ENCODE measurements at places on chromosomes 3 and 15.

- DNase-seq = peak; percentile 69
Measured at GRCh38 chr15:99104788-99105513, at the start of gene SYNM. TSS of gene SYNM (plus strand) at chr15:99105080. CDS start at chr15:99105200, 120 bp downstream.

DNA sequence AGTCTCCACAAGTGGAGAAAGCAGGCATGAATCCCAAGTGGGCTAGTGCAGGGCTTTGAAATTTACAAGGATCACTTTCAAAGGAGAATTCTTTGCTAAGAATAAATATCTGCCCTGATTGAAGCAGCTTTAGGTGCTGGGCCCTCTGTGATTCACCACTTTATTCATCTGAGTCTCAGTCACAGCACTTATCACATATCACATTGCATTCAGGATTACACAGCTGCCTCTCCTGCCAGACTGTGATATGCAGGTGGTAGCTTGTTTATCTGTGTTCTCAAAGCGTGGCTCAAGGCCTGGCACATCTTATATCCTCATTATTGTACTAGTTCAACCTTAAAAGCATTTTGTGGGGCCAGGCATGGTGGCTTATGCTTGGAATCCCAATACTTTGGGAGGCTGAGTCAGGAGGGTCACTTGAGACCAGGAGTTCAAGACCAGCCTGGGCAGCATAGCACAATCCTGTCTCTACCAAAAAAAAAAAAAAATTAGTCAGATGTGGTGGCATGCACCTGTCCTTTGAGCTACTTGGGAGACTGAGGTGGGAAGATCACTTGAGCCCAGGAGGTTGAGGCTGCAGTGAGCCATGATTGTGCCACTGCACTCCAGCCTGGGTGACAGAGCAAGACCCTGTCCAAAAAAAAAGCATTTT is 156.9 kb upstream of the EIF1B start:
- peak; percentile 85 for DNase-seq

DNA sequence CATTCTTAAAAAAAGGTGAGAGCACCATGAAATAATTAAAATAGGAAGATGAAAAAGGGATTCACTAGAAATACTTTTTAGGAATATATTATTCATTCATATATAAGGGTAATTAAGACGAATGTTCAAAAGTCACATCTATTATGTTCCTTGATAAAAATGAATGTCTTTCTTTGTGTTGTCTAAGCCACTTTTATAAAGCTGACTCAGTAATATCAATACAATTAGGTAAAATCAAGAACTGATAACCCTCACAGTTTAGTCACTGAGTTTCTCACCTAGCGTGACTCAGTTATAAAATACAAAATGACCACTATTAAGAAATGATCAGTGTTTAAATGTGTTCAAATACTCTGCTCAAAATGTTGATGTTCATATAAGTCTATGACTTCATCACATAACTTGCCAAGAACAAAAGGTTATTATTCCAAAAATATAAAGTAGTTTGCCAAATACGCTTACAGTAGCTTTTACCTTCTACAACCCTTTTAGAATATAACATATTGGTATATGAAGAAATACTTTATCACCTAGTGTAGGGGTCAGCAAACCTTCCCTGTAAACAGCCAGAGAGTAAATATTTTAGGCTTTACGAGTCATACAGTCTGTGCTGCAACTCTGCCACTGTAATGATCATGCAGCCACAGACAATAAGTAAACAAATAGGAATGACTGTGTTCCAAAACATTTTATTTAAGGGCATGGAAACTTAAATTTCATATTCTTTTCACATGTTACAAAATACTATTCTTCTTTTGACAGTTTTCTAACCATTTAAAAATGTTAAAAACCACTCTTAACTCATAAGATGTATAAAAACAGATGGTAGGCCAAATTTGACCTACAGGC is 369.8 kb downstream of the TBC1D5 start:
- DNase-seq = no peak

DNA sequence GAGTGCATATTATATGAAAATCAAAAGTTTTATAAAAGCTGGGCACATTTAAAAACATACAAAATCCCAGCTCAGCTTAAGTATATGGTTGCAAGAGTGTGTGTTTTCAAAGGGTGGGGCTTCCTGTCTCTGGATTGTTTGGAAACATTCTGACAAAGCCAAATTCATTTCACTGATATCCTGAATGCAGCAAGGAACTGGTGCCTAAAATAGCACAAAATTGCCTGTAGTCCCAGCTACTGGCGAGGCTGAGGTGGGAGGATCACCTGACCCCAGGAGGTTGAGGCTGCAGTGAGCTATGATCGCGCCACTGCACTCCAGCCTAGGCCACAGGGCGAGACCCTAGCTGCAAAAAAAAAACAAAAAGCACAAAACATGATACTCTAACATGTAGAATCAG is 13.0 kb upstream of the TJP1 start:
- DNase-seq = no peak

GRCh38 chr15:38486936-38487335 is 33.0 kb downstream of the FAM98B start:
- DNase-seq = no peak

GRCh38 chr15:39124553-39125171 is 456.2 kb upstream of the THBS1 start:
- no peak for DNase-seq

GRCh38 chr15:39622660-39623516 is 42.0 kb downstream of the THBS1 start:
- DNase-seq = no peak

- DNase-seq = no peak
Measured at GRCh38 chr3:184899953-184900595, 88.1 kb downstream of the VPS8 start.

- no peak for DNase-seq
Measured at GRCh38 chr3:168088106-168088720, 7.5 kb downstream of the GOLIM4 start.

- no peak for DNase-seq
Measured at GRCh38 chr3:108182339-108182738, 39.9 kb downstream of the IFT57 start.

- DNase-seq = no peak
Measured at GRCh38 chr3:50380405-50381085, 21.2 kb upstream of the TMEM115 start.

GRCh38 chr3:178915365-178915764 is 156.2 kb downstream of the ZMAT3 start:
- no peak for DNase-seq

- DNase-seq = no peak
Measured at GRCh38 chr3:10142707-10143560, 1.4 kb downstream of the VHL start.

GRCh38 chr3:185767002-185767688 is 57.7 kb downstream of the IGF2BP2 start:
- no peak for DNase-seq

- DNase-seq = no peak
Measured at GRCh38 chr3:155934230-155934629, 63.8 kb downstream of the GMPS start.

DNA sequence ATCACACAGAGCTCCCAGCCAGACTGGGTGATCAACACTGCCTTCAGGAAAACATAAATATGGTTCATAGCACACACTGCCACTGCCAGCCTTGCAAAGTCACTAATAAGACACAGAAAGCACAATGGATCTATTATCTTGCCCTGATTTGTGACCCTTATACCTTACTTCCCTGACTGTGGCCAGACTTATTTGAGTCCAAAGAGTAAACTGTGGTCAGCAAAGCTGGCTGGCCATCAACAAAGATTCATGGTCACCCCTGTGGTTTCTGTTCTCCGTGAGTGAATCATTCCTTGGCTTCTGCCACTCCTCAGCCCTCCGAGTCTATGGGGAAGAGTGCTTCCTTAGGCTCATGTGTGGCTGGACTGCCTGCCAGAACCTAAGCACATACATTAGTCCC is 437.7 kb downstream of the RAP2B start:
- DNase-seq = no peak

GRCh38 chr3:10443272-10444109 is 61.9 kb downstream of the ATP2B2 start:
- no peak for DNase-seq

DNA sequence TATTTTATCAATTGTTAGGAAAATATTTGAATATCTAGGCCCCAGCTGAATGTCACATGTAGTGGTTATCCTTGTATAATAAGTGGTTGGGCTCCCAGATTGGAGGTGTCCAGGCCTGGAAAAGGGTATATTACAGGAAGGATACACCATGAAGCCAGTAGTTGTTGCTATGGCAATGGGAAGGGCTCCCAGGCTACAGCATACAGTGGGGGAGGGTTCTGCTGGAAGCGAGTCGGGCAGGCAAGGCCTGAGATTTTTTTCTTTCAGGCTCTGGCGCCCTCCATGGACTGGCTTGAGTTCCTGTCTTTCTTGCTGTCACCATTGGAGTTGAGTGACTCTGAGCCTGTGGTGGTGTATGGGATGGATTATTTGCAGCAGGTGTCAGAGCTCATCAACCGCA is 8.9 kb downstream of the ECE2 start:
- peak; percentile 82 for DNase-seq

- peak; percentile 30 for DNase-seq
Measured at GRCh38 chr15:59741274-59741906, 52.3 kb upstream of the BNIP2 start.

GRCh38 chr3:43998836-43999727 is 242.6 kb upstream of the TOPAZ1 start:
- no peak for DNase-seq

GRCh38 chr3:10273702-10274305 is 18.9 kb downstream of the GHRL start:
- DNase-seq = no peak

- DNase-seq = no peak
Measured at GRCh38 chr3:124563376-124563775, 166.9 kb upstream of the UMPS start.

DNA sequence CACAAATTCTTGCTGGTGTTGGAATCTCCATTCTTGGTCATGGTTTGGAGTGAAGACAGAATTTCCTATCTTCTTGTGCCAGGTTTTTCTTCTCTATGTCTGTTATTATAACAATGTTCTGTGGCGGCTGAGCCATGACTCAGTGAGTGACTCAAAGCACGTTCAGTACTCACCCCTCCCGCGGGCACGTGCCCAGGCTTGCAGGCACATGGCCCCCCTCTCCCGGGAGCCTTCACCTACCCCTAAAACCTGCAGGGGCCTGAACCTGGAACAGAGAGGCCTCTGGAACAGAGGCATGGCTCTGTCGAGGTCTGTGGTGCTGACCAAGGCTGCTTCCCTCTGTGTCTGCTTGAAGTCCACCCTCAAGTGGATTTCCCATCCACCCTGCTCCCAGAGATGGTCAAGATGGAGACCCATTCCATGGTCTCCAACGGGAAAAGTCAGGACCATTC is 27.6 kb downstream of the PLXNB1 start:
- DNase-seq = no peak

GRCh38 chr3:158395421-158395820 is 175.6 kb upstream of the MLF1 start:
- no peak for DNase-seq

DNA sequence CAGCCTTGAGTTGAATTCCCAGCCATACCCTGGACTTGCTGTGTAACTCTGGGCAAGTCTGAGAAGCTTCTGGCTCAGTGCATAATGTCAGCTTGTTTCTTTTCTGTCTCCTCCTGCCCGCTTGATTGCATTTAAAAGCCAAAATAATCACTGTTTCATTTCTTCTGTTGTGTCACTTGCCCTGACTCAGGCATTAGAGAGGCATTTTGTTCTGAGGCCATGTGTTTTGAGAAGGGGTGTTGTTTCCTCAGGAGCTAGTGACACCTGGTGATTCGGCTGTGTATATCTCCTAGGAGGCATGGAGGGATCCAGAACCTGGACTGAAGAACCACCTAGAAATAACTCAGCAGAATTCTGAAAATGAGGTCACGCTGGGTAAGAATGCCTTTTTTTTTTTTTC is 16.0 kb downstream of the WDR73 start:
- no peak for DNase-seq

GRCh38 chr15:42612367-42612912 is 37.0 kb downstream of the STARD9 start:
- DNase-seq = no peak

DNA sequence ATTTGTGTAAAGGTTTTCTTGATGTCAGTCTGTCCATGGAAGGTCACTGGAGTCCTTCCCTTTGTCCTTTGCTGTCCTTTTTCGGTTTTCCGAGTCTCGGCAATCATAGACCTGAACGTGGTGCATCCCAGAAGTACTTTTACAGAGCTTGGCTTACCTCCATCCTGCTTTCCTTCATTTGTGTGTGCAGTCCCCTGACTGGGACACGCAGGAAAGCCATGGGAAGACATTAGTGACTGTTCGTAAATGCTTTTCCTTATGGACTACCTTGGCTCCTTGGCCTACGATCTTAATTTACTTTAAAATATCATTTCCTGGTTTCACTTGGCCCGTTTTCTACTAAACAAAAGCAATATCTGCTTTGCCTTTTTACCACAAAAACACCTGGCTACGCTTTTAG is 328.4 kb upstream of the RARB start:
- no peak for DNase-seq

GRCh38 chr15:39444735-39445470 is 136.0 kb upstream of the THBS1 start:
- no peak for DNase-seq

GRCh38 chr3:18786650-18787323 is 361.5 kb upstream of the KCNH8 start:
- no peak for DNase-seq

DNA sequence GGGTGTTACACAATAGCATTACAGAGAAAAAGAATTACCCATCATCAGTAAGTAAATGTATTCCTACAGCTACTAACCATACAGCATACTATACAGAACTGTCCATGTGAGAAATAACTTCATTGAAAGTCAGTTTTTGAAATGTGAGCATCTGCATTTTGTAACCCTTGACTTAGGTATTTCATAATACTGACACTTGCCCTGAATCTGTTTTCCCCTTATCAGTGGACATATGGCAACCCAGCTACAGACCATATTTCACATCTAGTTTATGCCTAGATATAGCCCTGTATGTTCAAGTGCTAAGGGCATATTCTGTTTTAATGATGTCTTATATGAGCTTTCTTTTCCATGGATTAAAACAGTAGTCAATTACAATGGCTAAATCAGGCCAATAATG is 297.6 kb downstream of the TBC1D5 start:
- no peak for DNase-seq

DNA sequence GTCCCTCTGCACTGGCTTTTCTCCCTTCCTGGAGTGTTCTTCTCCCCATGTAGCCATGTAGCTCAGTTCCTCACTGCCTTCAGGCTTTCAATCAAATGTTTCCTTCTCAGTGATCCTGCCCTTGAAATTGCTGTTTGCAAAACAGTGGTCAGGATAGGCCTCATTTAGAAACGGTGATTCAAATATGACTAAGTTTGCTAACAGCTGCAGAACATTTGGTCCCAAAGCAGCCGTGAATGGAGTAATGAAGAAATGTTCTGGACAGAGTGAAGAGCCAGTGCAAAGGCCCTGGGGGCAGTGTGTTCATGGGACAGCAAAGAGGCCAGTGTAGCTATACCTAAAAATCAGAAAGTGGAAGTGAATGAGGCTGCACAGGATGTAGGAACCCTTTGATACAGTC is 223.4 kb downstream of the FEZF2 start:
- no peak for DNase-seq

DNA sequence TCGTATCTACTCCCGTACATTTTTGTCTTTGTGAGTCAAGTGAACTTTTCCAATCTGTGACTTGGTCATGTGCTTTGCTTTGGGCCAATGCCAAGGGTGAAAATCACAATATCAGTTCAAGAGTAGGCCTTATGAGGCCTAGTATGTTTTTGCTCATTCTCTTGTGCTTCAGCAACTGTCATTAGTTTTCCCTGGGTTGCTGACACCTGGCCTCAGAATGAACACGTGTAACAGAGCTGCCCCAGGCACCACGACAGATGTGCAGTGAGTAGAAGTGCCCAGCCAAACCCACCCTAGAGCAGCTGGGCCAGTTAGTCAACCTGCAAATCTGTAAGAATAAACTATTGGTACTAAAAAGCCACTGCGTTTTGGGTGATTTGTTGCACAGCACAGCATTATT is 460.3 kb upstream of the WNT5A start:
- DNase-seq = no peak

GRCh38 chr15:77347197-77347596 is 72.7 kb downstream of the PEAK1 start:
- no peak for DNase-seq
